Osteocyte (in vitro differentiated cells): ENCODE measurements at places on chromosomes 13 and 19. TPM values are rescaled to one million over a fixed set of nuclear protein-coding genes. Genes with fewer than 3 reads are reported as not detected.

BICRA gene
- total RNA-seq = 17.1 and 20.4 TPM in 2 replicates

ATP8B3 gene
- total RNA-seq = 4.6 and 5.2 TPM in 2 replicates

SWSAP1 gene
- total RNA-seq = 1.3 and 2.4 TPM in 2 replicates

KLF12 gene
- total RNA-seq = 30.7 and 31.1 TPM in 2 replicates

ZNF28 gene
- 16.6 and 20.4 TPM in 2 replicates for total RNA-seq

PSG7 gene
- total RNA-seq = not detected in 2 replicates

PCSK4 gene
- total RNA-seq = 3.2 and 5.7 TPM in 2 replicates

CLDN10 gene
- total RNA-seq = not detected in 2 replicates

GPR12 gene
- total RNA-seq = not detected in 2 replicates

C19orf53 gene
- 82.4 and 86.6 TPM in 2 replicates for total RNA-seq

CGB7 gene
- 0.16 TPM in 1 of 2 replicates, not detected in the other for total RNA-seq

FFAR1 gene
- total RNA-seq = not detected in 2 replicates

NCR1 gene
- total RNA-seq = not detected in 2 replicates

ZNF486 gene
- total RNA-seq = 7.2 and 7.5 TPM in 2 replicates

WDR88 gene
- not detected in 2 replicates for total RNA-seq

SLC17A7 gene
- 0.34 and 0.54 TPM in 2 replicates for total RNA-seq

ZNF85 gene
- 4.8 and 6.2 TPM in 2 replicates for total RNA-seq

TLE2 gene
- total RNA-seq = 13.2 and 14.9 TPM in 2 replicates

SIGLECL1 gene
- not detected in 2 replicates for total RNA-seq

CYP2A7 gene
- not detected in 2 replicates for total RNA-seq

KLK15 gene
- not detected in 2 replicates for total RNA-seq

ZNF567 gene
- 5.6 and 6.6 TPM in 2 replicates for total RNA-seq

NKG7 gene
- not detected in 2 replicates for total RNA-seq

CABP5 gene
- total RNA-seq = not detected in 2 replicates

GPR18 gene
- not detected in 2 replicates for total RNA-seq

KHSRP gene
- total RNA-seq = 240 and 241 TPM in 2 replicates

DCAF15 gene
- 27.4 and 29.3 TPM in 2 replicates for total RNA-seq

C13orf42 gene
- total RNA-seq = not detected in 2 replicates

CALR3 gene
- total RNA-seq = not detected in 2 replicates

SCGB2B2 gene
- total RNA-seq = 0.24 and 0.78 TPM in 2 replicates

AKAP8L gene
- total RNA-seq = 96.2 and 104 TPM in 2 replicates

PSG6 gene
- total RNA-seq = not detected in 2 replicates

BRME1 gene
- total RNA-seq = 3.7 and 4.1 TPM in 2 replicates

FXYD7 gene
- total RNA-seq = 0.50 TPM in 1 of 2 replicates, not detected in the other

PNMA8A gene
- 10.3 and 10.8 TPM in 2 replicates for total RNA-seq

ZNF135 gene
- total RNA-seq = 5.5 and 5.9 TPM in 2 replicates

CRTC1 gene
- 24.0 and 25.7 TPM in 2 replicates for total RNA-seq

WDR62 gene
- 4.6 and 4.9 TPM in 2 replicates for total RNA-seq

ZNF302 gene
- 34.7 and 35.0 TPM in 2 replicates for total RNA-seq

IFNL1 gene
- total RNA-seq = not detected in 2 replicates

ZNF681 gene
- 1.4 and 2.4 TPM in 2 replicates for total RNA-seq

LHFPL6 gene
- 173 and 174 TPM in 2 replicates for total RNA-seq

NDFIP2 gene
- 30.0 and 30.6 TPM in 2 replicates for total RNA-seq

FGF22 gene
- 0.81 TPM in 1 of 2 replicates, not detected in the other for total RNA-seq
